ENCODE measurements at places on chromosomes 3 and 15.

DNA sequence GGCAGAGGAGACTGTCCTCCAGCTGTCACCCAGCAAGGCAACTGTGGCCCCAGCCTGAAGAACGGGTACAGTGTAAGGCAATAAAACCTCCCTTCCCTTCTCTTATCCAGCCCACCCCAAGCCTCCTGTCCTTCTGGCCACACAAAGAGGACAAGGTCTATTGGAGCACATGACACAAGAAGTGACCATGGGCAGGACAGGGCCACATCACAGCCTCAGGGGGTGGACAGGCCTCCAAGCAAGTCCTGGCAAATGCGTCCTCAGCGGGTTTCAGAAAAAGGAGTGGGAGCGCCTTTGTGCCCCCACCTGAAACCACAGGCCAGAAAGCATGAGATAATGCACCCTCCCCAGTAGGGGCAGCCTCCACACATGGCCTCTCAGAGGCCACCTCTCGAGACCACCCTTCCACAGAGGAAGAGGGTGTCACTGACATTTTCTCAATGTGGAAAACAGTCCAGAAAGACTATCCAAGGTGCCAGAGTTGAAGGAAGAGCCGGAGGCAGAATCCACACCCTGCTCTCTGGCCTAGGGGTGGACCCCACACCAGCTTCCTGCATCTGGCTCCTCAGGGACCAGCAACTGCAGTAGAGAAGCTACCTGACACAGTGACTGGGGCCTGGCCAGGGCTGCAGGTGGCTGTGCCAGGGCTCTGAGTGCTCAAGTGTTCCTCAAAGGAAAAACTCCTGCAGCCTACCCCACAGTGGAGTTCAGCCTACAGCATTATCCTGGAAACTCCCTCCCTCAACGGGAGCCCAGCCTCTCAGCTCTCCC, 43.9 kb downstream of the CCDC12 start:
- no peak for DNase-seq

DNA sequence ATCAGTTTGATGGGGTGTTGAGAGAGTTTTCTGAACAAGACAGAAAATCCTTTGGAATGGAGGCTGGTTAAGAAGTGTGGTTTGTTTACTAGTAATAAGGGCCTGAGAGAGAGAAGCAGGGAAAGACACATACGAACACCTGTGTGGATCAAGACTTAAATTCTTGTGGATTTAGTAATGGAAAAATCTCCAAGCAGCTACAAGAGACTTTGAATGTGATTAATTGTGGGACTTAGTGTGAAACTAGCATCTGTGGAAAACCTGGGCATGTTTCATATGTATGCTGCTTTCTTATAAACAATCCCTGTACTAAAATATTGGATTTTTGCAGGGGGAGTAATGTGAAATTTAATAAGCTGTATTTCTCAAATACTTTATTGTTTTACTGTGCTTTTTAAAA, 399.1 kb downstream of the SI start:
- DNase-seq: no peak

- peak; percentile 87 for DNase-seq
Observed at GRCh38 chr3:99678023-99678422, 39.6 kb downstream of the COL8A1 start.

DNA sequence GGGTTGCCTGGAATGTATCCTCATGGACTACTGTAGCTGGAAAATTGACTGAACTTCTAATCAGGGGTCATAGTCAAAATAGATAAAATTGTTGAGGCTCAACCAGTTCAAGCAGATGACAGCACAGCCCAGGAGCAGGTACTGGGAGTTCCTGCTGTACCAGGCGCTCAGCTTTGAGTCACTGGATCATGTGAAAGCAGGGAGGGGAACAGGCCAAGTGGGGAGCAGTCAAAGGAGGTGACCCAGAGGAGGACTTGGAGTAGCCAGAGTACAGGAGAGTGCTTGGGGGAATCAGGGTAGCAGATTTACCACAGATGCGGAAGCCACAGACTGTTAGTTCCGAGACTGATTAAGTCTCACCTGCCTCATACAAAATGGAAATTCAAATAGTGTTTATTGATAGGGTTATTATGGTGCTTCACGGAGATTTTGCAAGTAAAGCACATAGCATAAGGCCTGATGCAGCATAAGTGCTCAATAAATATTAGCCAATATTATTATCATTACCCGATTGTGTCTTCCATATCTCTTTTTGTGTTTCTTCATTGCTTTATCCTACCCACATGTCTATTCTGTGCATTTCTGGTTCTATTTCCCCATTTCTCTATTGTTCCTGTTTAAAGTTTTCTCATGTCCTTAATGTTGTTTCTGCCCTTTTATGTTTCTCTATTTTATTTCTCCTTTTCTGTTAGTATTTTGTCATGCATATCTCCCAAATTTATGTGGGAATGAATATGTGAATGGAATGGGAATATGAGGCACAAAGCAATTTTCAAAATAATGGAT, 369.2 kb upstream of the MCTP2 start:
- DNase-seq: no peak

- no peak for DNase-seq
Observed at GRCh38 chr3:101026244-101026643, 33.0 kb upstream of the ABI3BP start.

- DNase-seq: no peak
Observed at GRCh38 chr15:87986776-87987175, 269.8 kb downstream of the NTRK3 start.

DNA sequence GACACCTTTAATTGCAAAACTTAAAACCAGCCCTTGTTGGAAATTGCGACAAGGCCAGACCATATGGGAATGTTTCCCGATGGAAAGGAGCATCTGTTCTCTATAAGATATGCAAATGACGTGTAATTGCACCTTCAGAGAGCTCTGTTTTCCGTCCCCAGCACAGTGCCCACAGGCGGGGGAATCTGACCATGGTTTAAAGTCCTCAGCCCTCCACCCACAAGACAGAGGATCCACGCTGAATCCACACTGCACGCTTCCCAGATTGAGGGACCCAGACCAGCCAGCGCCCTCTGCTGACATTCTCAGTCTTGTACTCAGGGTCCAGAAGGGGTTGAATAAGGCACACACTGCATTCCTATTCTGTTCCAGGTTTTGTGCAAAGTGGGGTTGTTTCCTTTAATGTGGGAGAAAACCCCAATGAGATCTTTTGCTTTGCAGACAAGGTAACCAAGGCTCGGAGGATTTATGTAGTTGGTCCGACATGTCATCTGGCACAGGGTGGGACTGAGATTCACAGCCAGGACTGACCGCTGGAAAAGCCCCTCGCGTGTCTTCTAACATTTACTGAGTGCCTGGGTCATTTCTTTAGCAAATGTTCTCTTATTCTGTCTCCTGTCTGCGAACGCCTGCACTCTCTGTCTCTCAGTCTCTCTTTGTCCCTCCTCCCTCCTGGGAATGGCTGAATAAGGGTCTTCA, 36.8 kb upstream of the KLHL25 start:
- DNase-seq: peak; percentile 29

DNA sequence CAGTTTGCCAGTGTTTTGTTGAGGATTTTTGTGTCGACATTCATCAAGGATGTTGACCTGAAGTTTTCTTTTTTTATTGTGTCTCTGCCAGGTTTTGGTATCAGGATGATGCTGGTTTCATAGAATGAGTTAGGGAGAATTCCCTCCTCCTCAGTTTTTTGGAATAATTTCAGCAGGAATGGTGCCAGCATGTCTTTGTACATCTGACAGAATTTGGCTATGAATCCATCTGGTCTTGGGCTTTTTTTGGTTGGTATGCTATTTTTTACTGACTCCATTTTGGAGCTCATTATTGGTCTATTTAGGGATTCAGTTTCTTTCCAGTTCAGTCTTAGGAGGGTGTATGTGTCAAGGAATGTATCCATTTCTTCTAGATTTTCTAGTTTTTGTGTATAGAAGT, 320.0 kb upstream of the PPP2R3A start:
- DNase-seq: no peak

DNA sequence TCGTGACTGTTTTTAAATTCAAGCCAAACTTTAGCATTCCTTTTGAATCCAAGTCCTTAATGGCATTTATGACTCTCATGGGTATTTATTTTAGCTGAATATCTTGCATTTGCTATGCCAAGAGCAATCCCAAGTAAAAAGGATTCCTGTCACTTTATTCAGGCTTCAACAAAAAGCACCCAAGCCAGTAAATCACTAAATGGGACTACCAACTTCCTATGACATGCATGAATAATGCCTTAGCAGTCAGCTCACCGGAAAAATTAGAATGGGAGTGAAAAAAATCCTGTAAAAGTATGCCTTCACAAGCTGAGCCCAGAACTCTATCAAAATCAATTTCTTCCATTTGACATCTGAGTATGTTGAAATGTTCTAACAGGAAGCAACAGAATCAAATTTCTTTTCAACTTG, 1297.9 kb downstream of the ROBO2 start:
- DNase-seq: peak; percentile 7

- no peak for DNase-seq
Observed at GRCh38 chr3:124759666-124760401, 29.6 kb downstream of the UMPS start.

DNA sequence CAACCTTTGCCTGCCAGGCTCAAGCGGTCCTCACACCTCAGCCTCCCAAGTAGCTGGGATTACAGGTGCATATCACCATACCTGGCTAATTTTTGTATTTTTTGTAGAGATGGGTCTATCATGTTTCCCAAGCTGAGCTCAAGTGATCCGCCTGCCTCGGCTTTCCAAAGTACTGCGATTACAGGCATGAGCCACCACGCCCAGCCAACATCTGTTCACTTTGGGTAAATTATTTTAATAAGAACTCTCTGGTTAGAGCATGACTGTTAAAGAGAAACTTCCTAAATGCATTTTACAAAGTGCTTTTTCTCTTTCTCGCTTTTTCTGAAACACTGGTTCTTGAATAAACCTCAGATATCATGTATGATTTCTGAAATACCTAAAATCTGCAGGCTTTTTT, 172.5 kb downstream of the PTPRG start:
- peak; percentile 5 for DNase-seq

GRCh38 chr15:98904544-98904943, 103.0 kb downstream of the PGPEP1L start:
- peak; percentile 40 for DNase-seq

DNA sequence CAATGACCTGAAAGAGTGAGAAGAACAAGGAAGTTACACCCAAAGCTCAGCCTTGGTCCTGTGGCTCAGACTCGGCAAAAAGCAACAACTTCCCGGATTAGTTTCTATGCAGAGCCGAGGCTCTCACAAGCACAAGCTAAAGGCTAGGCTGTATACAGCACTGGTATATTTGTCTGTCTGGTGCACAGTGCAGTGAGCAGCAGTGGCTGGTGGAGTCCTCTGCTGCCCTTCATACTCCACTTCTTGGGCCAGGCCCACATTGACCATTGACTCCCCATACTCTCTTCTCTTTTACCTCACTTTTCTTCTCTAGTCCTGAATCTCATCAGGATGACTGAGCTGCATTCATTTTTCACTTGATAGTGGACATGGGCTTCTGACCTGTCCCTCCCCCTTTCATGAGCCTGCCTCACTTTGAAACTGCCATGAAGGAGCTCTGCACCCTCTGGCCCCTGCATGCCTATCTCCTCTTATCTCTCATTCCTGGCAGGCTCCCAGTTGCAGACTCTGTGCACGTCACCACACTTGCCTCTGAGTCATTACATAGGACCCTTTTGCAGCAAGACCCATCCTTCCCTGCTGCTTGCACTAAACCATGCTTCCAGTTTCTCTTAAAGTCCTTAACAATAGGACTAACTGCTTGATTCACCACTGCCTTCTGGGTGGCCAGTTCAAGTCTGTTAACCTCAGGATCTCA, 379.3 kb downstream of the NTRK3 start:
- no peak for DNase-seq

DNA sequence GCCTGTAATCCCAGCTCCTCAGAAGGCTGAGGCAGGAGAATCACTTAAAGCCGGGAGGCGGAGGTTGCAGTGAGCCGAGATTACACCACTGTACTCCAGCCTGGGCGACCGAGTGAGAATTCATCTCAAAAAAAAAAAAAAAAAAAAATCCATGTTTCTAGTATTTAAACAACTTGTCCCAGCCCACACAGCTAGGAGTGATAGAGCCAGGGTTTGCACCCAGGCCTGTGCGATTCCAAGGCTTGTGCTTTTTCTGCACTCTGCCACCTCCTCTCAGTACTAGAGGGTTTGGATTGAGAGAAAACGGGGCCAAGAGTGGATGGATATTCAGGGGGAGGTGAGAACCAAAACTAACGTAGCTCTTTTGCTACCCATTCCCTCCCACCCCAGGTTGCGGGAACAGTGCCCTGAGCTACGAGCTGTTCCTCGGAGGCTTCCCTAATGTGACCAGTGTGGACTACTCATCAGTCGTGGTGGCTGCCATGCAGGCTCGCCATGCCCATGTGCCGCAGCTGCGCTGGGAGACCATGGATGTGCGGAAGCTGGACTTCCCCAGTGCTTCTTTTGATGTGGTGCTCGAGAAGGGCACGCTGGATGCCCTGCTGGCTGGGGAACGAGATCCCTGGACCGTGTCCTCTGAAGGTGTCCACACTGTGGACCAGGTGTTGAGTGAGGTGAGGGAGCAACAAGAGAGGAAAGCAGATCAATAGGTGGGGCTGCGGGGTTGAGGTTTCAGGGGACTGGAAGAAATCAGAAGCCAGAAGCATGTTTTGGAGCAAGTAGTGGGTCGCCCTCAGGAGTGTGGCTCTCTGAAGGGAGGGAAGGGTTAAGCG, 4.1 kb downstream of the CAMK2N2 start:
- no peak for DNase-seq
